ENCODE measurements at places on chromosomes 7 and 10. TPM values are rescaled to one million over a fixed set of nuclear protein-coding genes. Genes with fewer than 3 reads are reported as not detected.

GRCh38 chr7:28623863-28624262 lies 211.5 kb downstream of the CREB5 start:
- peak; percentile 49 for DNase-seq

- peak; percentile 50 for DNase-seq
Observed at GRCh38 chr10:110901954-110902819, 16.8 kb downstream of the BBIP1 start.

DNA sequence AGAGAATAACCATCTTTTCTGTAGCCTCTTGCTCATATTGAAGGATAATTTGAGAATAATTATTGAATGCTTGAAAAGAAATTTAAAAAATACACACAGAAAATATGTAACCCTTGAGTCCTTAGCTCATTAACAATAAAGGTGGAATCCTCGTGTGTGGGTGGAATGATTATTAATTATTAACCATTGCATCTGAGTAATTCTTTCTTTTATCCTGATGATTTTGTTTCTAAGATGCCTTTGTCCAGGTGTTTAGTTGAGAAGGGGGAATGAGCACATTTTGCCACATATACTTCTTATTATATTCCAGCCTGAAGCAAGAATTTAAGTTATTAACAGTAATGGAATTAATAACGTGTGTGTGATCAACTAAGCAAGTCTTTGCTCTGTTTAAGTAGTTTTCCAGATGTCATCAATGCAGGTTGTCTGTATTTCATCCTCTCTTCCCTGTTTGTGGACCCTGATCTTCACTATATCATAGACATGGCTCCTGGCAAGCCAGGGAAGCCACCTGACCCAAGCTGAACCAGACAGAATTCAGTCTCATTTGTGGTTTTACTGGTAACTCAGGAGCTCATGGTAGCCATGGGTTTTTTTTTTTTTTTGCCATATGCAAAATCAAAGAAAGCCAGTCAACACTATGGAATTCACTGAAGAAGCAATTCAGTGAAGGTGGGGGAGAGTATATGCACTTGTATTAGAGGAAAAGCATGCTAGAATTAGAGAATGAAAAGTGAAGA lies 144.3 kb downstream of the KIF20B start:
- DNase-seq = peak; percentile 5

DNA sequence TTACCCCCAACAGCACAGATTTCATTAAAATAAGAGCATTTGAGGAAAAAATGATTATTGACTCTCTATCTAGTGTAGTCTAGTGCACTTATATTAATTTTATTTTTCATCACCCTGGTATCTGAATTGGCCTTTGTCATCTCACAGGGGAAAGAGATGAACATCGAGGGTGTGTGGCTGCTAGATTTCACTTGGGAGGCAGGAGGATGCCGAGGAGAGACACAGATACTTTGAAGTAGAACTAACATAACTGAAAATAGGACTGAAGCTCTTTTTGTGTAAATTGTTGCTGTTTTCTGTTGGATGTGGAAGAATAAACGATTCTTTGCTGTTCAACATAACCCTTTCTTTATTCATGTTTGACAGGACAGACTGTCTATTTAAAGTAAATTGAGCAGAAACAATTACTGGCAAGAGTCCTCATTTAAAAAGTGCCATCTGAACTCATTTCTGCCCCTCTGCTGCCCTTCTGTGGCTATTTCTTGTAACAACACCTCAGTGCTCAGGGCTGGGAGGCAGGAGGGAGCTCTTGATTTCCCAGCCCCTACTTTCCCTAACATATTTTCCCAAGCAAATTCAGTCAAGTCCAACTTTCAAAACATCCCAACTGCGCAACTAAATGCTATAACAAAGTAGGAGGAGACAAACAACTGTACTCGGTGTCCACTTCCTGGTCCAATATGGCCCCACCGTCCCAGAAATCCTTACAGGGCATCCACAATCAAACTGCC lies 15.6 kb downstream of the LYZL1 start:
- peak; percentile 71 for DNase-seq

The OIT3 gene
- not detected for total RNA-seq

The KIF11 gene
- 7.4 TPM for total RNA-seq

All from Caki2 (cell line).